Activated CD4-positive, alpha-beta T cell treated with anti-CD3 and anti-CD28 coated beads for 1 hour (primary cell): ENCODE measurements at places on chromosomes 2 and 18.
A peak's percentile ranks its signal among the peaks of the same experiment; 100 is the strongest.

DNA sequence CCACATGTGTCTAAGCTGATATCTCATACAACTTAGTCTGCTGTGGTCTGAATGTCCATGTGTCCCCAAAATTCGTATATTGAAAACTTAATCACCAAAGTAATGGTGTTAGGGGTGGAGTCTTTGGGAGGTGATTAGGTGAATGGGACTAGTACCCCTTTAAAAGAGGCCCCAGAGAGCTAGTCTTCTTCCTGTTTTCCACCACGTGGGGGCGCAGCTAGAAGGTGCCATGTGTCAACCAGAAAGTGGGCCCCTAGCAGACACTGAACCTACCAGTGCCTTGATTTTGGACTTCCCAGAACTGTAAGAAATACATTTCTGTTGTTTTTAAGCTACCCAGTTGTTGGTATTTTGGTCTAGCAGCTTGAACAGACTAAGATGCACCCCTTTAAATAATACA, 86.6 kb downstream of the ASB1 start:
- no peak for DNase-seq

- DNase-seq, result no peak
These were observed 283.2 kb downstream of the INSIG2 start for GRCh38 chr2:118371515-118371914.

- DNase-seq, result peak; percentile 29
These were observed 266.8 kb upstream of the CXCR4 start for GRCh38 chr2:136384531-136385303.

GRCh38 chr2:23561088-23561487, 176.1 kb downstream of the KLHL29 start:
- no peak for DNase-seq

- DNase-seq, result no peak
These were observed 110.7 kb upstream of the OTX1 start for GRCh38 chr2:62939735-62940491.

GRCh38 chr18:1006304-1006703, 101.6 kb downstream of the ADCYAP1 start:
- no peak for DNase-seq

- DNase-seq, result no peak
These were observed 146.9 kb upstream of the MAP3K20 start for GRCh38 chr2:172928756-172929155.

DNA sequence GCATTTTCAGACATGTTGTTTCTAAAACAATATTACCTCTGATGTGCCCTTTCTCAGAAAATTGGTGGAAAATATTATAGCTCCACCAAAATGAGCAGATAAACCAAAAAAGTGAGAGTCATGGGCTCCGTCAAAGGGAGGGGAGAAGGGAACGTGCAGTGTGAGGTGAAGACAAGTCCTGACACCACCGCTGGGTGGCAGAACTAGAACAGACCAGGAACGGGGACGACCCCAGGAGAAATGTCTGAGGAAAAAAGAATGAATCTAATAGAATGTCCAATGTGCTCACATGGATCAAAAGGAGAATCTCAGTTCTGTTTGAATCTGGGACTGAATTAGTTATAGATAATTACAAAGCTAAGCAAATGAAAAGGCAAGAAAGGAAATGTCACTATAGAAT, 22.6 kb upstream of the BCL2 start:
- DNase-seq, result no peak

GRCh38 chr2:127004893-127005600, 101.9 kb downstream of the BIN1 start:
- no peak for DNase-seq

DNA sequence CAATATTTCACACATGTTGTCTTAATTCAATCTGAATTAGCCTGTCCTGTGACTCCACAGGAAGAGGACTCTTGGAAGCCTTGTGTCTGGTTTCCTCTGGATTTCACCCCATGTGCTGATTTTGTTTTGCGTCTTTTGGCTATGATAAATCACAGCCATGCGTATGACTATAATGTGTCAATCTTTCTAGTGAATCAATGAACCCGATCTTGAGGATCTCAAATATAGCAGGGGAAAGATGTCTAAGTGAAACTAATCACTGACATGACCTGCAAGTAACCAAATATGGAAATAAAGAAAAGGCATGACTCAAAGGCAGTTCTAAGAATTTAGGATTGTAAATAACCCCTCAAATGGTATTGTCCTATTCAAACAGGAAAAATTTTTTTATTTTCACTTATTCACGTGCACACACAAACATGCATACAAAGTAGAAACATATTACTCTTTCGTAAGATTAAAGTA, 8.2 kb downstream of the WDFY1 start:
- no peak for DNase-seq

GRCh38 chr18:49967636-49968313, 154.4 kb upstream of the ACAA2 start:
- no peak for DNase-seq

- no peak for DNase-seq
These were observed 20.7 kb downstream of the SP140 start for GRCh38 chr2:230246206-230246605.
